ENCODE measurements at places on chromosomes 16 and 17.

GRCh38 chr17:79370126-79370525, 240.7 kb downstream of the RBFOX3 start:
- no peak for DNase-seq

GRCh38 chr17:31320791-31321190, 631 bp downstream of the EVI2A start:
- no peak for DNase-seq

DNA sequence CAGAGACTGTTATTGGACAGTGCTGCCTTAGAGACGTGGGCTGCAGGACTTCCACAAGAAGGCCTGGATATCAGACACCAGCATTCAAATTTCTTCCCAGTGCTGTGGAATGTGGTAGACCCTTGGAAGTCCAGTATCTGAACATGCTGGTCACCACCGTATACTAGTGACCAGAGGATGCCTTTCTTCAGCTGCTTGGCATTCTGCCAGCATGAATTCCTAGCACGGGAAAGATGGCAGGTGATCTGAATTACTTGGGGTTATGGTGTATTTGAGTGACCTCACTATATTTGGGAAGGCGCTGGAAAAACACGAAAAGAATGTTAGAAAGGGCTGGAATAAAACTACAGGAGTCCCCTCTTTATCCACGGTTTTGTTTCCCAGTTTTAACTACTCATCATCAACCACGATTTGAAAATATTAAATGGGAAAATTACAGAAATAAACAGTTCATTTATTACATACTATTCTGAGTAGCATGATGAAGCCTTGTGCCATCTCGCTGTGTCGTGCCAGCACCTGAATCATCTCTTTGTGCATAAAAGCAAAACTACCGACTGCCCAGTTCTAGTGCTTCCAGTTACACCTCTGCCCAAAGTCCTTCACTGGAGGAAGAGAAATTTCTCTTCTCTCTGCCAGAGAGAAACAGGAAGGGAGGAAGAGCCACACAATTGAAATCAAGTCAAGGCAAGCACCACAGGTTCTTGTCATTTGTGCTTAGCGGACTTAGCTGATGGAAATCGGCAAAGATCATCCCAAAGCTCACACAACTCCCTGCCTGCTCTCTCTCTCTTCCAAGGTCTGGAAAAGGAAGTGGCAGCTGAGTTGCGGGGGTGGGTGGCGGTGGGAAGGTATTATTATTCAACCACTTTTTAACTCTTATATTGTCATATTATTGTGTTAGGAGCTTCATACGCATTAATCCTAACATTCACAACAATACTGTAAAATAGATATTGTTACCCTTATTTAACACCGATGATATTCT, 1.4 kb upstream of the CHST4 start:
- DNase-seq: no peak

- peak; percentile 46 for DNase-seq
Measured at GRCh38 chr17:55601874-55602364, 90.7 kb upstream of the SMIM36 start.

DNA sequence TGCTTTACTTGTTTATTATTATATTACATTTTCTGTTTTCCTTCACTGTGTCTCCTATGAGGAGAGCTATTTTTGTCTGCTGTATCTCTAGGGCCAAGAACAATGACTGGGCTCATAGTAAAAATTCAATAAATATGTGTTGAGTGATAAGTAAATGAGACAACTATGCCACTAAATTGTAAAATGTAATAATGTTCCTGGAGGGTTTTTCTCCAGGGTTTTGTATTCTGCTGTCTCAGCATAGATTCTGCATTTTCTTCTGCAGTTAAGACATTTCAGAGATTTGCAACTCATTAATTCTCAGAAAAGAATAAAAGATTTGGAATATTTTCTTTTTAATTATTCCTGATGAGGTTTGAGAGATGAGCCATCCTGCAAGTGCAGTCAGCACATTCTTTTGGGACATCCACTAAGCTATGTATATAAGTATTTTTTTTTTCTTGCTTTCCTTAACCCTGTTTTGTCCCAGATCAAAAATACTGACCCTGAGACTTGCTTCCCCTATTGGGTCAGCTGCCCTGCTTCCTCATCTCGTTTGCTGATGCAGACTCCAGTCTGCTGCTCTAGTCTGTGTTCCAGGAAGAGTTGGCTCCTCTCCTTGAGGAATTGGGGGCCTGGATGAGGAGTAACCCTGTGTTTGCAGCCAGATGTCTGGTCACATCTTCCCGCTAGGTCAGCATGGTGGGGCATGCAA, 122.9 kb downstream of the ABCA8 start:
- no peak for DNase-seq

- no peak for DNase-seq
Measured at GRCh38 chr16:68935008-68935407, 91.7 kb downstream of the TANGO6 start.

DNA sequence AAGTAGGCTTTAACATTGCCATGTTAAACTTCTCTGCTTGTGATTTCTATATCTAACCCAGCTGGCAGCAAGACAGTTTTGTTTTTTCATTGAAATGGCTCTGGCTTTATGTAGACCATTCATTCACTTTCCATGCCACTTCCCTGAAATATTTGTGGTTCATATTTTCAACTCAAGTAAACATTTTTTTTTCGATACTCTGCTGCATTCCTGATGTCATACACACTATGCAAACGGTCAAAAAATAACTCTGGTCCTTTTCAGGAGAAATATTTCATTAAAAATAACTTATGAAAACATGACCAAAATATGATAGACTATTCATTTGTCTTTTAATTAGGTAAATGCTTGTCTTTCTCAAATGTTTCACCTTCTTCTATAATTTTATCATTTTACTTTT, 116.3 kb downstream of the USP22 start:
- no peak for DNase-seq

GRCh38 chr17:61402073-61402541, 2.5 kb downstream of the TBX2 start:
- no peak for DNase-seq

- peak; percentile 95 for DNase-seq
Measured at GRCh38 chr17:82863941-82864712, 24.3 kb upstream of the ZNF750 start.

DNA sequence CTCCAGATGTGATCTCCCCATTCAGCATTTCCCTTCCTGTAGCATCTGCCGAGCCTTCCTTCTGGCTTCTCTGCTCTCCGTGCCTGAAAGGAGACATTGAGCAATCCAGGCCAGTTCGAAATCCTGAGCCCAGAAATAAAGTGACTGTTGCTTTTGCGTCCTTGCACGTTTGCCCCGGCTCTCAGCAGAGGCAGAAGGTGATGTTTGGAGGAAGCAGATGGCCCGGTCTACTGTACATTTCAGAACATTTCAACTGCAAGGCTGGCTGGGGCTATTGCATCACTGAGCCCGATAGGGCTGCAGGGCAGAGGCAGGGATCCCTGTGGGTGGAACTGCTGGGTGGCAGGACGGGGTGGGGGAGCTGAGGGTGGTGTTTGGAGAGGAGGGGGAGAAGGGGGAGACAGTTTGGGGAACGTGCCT, 29.4 kb downstream of the IRF8 start:
- no peak for DNase-seq

GRCh38 chr17:67180275-67180674, 64.7 kb downstream of the HELZ start:
- no peak for DNase-seq
